Memory B cell (primary cell): ENCODE measurements at places on chromosomes 6 and 20.

DNA sequence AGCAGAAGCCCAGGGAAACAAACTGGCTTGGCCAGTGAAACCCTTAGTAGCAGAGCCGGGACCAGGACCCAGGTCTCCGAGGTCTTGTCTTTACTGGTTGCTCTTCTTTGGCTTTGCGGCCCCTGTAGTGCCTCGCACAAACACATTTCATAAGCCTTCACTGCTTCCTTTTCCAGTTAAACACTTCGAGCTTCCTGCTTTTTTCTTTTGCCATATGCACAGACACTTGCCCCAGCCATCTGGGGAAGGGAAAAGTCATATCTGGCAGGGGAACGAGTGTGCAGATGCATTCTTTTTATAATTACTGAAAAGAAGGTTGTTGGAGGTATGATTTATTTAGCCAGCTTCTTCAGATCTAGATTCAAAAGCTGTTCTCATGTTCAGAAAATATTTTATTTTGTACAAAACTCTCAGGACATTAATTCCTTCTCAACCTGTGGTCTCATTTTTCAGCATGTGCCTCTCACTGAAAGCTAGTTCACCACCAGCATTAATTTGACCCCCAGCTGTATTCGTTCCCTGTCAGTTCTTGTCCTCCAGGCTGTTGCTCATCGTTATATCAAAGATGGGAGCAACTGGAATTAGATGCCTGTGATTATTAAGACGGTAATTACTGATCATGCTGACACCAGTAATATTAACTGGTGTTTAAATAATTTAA, 19.2 kb downstream of the KLHL32 start:
- DNase-seq = no peak

DNA sequence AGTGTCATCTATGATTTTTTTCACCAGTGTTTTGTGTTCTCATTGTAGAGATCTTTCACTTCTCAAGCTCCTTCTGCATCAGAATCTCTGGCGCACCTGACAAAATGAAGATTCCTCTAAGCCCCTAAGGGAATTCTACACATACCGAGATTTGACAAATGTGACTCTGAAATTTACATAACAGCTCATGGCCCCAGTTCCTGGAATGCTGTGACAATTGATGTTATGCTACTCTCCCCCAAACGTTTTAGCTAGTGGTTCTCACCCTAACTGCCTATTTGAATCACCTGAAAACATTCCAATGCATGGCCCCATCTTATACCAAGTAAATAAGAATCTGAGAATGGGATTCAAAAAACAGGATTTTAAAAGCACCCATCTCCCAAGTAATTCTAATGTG, 162.1 kb upstream of the FKBP1C start:
- no peak for DNase-seq

DNA sequence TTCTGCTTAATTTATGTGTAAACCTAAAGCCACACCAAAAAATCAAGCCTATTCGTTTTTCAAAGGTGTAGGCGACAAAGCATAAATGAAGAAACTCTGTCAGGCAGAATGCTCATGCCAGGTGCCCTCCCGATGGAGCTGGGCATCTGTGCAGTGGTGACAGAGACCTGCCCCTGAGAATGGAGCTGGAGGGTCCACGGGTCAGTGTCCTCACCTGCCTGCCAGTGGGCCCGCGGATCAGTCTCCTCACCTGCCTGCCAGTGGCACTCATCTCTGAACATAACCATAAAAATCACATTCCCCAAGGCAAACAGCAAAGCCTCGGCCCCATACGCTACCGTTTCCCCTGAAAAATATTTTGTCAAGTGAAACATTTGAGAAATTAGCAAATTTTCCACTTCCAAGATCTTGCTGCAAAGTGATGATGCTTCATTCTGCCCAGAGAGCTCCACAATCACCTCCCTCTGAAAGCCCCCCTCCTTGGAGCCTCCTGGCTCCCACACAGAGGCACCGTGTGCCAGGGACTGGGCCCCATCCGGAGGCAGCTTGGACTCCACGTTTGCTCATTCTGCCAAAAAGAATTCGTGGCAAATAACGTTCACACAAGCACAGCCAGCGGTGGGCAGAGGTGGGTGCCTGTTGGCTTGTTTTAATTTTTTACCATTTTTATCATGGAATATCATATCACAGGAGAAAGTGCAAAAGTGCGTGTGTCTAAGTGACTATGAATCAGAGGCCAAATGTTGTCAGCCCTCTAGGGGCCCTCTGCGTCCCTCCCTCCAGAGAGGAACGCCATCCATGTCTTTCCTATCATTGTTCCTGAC, 88.8 kb downstream of the YTHDF1 start:
- no peak for DNase-seq

DNA sequence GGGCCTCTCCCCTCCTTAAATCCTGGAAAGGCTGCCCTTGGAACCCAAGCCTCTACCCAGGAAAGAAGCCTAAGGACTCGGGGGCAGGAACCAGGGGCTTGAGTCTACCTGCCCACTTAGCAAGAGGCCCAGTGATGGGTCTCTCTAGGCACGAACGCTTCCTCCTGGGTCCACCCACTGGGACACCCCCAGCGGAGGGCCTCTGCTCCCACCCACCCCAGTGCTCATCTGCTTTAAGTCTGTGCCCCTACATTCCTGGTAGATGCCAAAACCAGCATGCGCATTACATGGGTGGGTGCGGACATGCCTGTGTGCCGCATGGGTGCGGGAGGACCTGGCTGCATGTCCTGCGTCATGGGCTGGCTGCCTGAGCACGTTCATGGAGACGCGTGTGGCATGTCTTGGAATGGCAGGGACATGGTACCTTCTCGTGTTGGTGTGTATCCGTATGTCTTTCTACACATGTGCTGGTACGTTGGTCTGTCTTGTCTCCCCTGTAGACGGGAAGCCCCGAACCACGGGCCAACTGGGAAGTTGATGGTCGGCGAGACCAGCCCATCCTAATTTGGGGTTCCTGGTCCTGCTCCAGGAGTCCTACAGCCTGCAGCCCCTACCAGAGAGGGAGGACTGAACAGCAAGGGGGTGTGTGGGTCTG, 29.3 kb downstream of the SNPH start:
- no peak for DNase-seq

- DNase-seq = no peak
Observed at GRCh38 chr20:50202677-50203076, 12.0 kb downstream of the CEBPB start.
